ENCODE measurements at places on chromosomes 3 and 15.

DNA sequence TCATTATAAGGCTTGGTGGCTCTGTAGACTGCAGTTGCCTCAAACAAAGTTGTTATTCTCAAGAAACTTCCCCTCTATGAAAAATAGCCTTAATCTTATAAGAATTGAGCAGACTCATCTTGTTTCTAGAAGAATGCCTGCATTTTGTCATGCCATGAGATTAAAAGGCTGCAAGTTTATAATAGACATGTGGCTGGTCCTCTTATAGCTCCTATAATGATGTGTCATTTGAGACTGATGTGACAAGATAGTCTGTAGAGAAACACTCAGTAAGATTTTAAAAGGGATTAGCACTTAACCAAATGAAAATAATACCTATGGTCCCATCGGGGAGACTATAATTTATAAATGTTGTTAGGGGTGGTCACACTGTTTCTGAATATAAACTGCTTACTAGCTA lies 312.5 kb downstream of the OXSM start:
- no peak for DNase-seq

GRCh38 chr15:66148187-66148586 lies 105.4 kb downstream of the MEGF11 start:
- DNase-seq: no peak

- no peak for DNase-seq
Observed at GRCh38 chr3:99409961-99410360, 228.4 kb upstream of the COL8A1 start.

DNA sequence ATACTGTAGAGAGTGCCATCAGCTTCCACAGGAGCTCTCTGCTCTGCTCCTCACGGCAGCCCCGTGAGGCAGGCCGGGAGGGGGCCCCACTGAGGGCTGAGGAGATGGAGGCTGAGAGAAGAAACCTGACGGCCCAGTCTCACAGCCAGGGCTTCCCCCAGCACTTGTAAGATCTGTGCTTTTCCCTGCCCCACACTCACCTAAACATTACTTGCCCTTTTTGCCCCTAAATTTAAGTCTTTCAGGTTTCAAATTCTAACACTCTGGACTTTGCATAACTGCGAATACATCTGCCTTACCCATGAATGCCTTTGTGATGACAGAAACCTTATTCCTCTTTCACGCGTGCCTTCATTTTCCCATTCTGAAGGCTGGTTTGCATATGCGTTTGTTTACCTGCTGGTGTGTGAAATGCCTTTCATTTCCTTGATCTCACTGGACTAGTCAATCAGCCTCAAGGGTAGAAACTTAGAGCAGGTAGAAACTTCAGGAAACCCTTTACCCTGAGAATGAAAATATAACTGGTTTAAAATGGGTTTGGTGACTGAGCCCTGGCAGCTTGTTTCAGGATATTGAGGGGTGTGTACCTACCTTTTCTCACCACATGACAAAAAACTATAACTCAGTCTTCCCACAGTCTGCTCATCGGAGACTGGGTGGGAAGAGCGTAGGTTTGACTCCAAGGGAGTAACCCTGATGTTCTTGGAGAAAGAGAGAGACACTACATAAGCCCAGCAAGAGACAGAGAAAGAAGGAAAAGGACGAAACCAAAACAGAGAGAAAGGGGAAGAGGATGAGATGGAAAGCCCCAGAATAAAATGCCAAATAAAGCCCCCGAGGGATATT lies 20.1 kb downstream of the SLC12A8 start:
- DNase-seq: no peak

- DNase-seq: no peak
Observed at GRCh38 chr3:78741066-78741645, 1026.6 kb downstream of the ROBO1 start.

DNA sequence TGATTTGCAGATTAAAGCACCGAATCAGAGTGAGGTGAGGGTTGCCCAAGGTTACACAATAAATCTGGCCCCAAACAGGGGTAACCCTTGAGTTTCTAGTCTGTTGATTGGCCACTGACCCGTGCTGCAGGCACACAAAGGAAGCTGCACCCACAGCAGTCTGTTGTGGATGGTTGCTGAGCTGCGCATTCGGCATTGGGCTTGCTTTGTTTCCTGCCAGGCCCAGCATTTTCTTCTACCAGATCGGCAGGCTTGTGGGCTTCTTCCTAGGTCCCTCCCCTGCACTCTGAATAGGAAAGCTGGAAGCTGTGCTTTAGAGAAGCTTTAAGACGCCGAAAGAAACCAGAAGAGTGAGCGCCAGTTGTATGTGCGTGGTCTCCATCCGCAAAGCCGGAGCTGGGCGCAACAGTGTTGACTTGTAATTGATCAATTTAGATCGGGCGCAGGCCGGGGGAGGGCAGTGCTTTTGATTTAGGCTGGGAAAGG lies 12.1 kb downstream of the B3GNT5 start:
- no peak for DNase-seq

DNA sequence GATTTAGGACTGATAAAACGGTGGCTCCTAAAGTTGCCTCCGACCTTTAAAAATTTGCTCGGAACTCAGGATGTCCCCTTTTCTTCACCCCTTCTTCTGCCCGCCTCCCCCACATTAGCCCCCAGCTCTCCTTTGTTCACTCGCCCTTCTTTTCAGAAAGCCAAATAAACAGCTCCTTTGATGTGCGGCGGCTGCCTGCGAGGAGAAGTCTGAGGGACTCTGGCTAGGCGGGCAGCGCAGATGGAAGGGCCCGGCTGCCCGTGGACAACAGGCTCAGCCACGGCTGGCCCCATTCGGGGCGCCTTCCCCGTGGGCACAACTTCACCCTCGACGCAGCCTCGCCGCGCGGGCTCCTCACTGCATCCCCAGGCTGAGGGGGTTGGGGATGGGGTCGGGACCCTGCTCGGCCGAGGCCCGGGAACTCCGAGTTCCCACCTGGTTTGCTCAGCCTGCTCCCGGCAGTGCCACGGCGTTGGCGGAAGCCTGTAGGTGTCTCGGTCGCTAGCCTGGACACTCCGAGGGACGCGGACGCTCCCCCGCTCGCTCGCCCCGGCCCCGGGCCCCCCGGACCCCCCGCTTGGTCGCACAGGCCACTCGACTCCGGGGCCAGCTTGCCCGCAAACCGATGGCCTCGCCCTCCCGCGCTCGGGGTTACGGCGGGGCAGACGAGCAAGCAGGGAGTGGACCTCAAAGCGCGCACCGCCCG lies 897 bp upstream of the TLE3 start:
- DNase-seq: no peak

GRCh38 chr3:32493437-32494414 lies 8.9 kb downstream of the CMTM6 start:
- no peak for DNase-seq

DNA sequence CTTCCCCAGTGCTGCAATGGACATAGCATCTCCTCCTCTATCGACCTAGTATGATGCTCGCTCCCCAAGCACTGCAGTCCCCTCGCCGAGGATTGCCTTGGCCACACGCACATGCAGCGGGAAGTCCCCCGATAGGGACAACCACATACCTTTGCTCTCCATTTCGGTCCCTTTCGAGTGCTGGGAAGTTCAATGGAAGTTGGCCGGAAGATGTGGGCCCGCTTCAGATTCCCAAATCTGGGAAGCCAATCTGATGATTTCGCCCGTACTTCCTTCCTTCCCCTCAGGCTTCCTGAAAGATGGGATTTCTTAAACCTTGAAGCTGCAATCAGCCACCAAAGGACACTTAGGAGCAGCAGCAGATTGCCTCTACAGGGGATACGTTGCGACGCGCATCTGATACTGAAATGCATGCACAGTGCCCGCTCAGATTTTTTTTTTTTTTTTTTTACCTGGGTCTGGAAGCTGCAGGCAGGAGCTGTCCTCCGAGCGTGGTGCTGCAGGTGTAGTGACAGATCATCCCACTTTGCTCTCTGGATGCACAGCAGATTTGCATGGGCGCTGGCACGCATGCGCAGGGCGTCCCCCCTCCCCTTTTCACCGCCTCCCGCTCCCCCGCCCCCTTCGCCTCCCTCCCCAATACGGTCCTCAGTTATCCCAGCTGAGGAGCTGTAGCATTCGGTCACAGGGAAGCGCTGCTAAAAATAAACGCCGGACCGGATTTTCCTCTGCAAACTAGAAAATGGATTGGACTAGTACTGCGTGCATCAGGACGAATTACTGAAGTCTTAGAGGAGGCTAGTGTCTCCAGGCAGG lies at the start of gene FGF12:
FGF12 (minus strand) TSS at position 510 of the 816 bp plus-strand sequence.
- DNase-seq: peak; percentile 12

DNA sequence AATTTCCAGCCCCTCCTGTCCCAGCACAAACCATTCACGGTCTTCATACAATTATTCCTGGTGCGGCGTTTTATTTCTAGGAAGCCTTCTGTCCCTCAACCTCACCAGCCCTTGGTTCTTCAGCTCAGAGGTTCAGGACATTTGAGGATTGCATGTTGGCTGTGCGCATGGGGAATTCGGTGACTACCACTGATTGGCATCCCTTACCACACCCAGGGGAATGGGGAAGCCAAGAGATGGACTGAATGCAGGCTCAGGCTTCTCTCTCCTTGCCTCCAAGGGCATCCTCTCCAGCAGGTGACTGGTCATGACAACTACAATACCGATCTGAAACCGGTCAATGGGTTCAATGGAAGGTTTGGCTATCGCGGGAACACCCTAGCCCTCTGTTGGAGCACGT lies 153.8 kb downstream of the MTHFS start:
- no peak for DNase-seq

DNA sequence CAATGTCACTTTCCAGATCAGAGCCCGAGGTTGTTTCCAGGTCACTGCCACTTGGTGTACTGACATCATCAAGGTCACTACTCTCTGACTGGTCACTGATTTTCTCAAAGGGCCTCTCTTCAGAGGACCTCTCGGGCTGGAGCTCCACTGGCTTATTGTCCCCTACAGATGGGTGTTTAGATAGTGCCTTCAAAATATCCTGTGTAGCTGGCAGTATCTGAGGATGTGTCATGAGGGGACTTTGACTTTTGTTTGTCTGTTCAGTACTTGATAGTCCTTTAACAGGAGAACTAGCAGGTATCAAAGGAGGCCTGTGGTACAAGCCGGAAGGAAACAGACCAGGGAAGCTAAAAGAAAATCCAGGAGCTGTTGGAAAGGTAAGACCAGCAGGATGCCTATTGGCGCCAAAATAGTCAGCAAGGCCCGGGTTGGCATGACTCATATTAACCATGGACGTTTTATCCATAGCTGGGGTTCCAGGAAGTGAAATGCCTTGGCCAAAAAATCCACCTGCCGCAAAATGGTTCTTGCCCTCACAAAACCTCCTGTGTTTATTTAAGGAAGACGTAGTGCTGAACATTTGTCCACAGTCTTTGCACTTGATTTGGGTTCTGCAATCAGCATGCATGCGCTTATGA lies 547.3 kb downstream of the MECOM start:
- DNase-seq: no peak

DNA sequence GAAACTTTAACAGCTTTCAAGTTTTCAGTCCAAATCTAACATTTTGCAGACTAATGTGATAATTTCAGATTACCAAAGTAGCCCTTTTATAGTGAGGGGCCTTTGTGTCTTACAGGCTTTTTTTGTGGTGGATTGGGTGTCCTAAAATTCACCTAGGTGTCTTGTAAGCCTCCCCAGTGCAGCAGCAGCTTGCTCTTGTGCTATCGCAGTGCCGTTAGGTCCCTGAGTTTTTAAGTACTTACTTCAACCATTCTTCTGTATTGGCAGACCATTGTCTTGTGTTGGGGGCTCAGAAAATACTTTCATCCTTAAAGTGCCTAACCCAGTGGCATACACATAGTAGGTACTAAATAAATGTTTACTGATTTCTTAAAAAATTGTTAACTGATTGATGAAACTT lies 2.1 kb downstream of the PDE8A start:
- no peak for DNase-seq

- DNase-seq: no peak
Observed at GRCh38 chr3:194245975-194246561, 105.1 kb downstream of the CPN2 start.

DNA sequence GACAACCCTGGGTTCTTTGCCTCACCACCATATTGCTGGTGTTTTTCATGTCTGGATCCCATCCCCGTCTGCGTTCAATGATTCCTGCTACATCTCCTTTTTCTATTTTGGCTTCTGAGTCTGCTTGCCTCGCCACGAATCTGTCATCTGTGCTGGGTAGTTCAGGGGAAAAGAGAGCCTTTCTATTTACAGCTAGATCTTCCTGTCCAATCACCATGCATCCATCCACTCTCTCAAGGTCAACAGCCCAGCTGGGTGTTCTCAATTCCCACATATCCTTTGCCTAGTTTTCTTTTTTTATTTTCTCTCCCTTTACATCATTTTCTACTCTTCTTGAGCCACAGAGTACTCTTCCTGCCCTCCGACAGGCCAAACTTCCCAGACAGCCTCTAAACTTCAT lies 104.8 kb upstream of the RAD18 start:
- no peak for DNase-seq

- no peak for DNase-seq
Observed at GRCh38 chr3:43198791-43199644, 87.3 kb upstream of the SNRK start.

DNA sequence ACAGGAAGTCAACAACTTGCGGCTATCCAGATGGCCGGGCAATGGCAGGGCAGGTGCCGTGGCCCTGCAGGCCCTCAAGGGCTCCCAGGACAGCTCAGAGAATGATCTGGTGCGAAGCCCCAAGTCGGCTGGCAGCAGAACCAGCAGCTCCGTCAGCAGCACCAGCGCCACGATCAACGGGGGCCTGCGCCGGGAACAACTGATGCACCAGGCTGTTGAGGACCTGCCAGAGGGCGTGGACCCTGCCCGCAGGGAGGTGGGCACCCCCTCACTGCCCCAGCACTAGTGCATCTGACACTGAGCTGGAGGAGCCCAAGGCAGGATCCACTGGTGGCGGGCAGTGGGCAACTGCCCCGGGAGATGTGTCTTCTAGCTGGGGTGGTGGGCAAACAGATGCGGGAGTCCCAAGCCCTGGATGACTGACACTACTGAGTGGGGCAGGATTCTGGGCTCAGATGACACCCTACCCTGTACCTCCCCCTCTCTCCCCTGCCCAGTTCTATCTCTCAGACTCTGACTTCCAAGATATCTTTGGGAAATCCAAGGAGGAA lies 15.9 kb downstream of the VILL start:
- no peak for DNase-seq

GRCh38 chr3:152638707-152639450 lies 196.1 kb upstream of the P2RY1 start:
- peak; percentile 39 for DNase-seq

DNA sequence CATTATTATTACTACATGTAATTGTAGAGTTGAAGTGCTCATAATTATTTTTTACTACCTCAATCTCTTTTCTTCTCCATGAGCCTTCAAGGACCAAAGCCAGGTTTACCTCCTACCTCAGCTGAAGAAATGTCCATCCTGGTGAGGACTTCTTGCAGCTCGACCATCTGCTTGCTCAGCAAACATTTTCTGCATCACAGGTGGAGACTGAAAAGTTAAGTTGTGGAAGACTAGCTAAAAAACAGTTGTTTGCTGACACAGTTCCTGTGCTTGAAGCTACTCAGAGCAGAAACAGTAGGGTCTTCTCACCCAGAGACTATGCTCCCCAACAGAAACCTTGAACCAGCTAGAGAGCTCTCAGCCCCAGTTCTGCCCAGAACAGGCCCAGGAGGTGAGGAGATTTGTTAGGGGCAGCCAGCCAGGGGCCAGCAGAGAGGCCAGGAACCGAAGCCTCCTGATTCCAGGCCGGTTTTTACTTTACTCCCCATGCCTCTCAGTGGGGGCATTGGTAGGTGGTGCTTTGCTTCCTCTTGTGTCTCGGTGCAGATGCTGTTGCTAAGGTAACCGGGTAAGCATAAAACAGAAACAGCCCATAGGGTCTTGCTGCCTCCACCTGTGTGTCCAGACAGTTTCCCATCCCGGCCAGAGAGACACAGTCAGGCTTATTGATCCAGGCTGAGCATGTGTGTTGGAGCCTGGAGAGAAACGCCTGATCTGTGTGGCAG lies 54.9 kb downstream of the CCNL1 start:
- no peak for DNase-seq
